Stimulated activated CD4-positive, alpha-beta T cell treated with anti-CD3 and anti-CD28 coated beads, Interleukin-4, amount 100 ng/mL, for 48 hours (primary cell): ENCODE measurements at places on chromosomes 11 and 22.

DNA sequence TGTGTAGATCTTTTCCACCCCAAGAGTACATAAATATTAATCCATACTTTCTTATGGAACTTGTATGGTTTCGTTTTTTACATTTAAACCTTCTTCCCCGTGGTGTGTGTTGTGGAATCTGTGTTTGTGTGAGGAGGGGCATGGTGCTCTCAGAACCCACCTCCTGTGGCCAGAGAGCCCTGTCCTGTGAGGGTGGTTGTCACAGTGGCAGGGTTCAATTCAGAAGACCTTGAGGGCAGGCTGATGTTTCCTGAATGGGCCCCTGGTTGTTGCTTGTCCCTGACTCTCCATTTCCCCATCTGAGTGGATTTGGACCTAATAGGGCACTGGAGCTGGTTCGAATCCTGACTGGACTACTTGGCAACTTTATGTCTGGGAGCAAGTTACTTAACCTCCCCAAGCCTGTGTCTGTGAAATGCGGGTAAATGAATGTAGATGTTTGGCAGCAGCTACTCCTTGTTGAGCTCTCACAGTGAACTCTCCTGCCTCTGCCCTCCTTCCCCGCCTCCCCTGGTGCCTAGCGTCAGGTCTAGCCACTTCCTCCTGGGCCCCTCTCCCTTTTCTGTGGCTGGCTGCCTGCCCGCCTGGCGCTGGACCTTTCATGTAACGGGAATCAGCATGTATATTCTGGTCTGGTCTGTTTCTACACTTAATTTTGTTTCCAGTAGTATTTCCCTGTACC, 7.3 kb downstream of the NEAT1 start:
- DNase-seq: no peak

GRCh38 chr22:23218867-23219251, 38.5 kb downstream of the BCR start:
- DNase-seq: no peak

DNA sequence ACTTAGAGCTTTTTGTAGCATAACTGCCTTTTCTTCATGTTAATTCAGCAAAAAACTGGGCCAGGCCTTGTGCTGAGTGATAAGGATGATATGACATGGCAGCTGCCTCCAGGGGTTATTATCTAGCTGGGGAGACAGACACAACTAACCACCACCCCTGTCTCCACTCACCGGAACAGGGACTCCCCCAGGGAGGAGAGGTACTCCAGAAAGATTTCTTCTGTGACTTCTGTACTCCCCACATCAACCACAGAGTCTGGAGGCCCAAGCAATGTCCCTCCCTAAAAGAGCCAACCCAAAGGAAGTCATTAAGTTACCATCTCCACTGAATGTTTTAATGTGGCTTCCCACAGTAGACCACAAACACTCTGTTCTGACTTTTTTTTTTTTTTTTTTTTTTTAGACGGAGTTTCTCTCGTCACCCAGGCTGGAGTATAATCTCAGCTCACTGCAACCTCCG, 14.3 kb upstream of the PMM1 start:
- DNase-seq: peak; percentile 32

GRCh38 chr11:71139516-71140205, 112.7 kb downstream of the SHANK2 start:
- DNase-seq: no peak

- DNase-seq: no peak
Observed at GRCh38 chr11:10856689-10857458, 979 bp downstream of the ZBED5 start.

DNA sequence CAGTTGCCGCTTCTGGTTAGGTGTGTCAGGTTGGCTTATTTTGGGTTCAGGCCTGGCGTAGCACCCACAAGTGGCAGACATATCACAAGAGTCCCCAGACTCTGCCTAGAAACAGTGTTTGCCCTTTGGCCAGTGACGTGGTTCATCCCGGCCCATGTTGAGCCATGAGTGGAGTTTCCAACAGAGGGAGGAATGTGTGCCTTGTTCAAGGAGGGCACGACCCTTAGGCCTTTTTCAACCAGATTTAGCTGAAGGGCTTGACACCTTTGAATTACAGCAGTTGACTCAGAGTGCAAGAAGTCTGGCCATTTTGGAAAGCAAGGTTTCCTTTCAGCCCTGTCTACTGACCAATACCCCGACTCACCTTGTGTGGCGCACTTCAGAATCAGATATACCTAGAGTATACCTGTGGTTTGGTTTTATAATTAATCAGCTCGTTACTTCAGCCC, 15.1 kb upstream of the AIFM3 start:
- no peak for DNase-seq

GRCh38 chr11:41237382-41237781, 222.1 kb downstream of the LRRC4C start:
- DNase-seq: no peak

DNA sequence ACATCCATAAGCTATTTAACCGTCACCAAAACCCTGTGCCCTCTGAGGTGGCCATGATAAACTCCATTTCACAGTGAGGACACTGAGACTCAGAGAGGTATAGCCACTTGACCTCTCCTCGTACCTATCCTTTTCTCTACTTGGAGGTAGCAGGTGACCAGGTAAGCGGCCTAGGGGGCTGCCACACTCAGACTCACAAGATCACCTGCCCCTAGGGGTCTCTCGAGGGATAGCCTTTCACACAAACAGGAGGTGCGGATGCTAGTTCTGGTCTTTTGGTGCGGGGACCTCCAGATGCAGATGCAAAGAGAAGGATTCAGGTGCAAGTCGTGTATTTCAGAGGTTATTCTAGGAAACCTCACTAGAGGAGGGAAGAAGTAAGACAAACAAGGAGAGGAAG, 14.6 kb downstream of the MS4A18 start:
- no peak for DNase-seq

DNA sequence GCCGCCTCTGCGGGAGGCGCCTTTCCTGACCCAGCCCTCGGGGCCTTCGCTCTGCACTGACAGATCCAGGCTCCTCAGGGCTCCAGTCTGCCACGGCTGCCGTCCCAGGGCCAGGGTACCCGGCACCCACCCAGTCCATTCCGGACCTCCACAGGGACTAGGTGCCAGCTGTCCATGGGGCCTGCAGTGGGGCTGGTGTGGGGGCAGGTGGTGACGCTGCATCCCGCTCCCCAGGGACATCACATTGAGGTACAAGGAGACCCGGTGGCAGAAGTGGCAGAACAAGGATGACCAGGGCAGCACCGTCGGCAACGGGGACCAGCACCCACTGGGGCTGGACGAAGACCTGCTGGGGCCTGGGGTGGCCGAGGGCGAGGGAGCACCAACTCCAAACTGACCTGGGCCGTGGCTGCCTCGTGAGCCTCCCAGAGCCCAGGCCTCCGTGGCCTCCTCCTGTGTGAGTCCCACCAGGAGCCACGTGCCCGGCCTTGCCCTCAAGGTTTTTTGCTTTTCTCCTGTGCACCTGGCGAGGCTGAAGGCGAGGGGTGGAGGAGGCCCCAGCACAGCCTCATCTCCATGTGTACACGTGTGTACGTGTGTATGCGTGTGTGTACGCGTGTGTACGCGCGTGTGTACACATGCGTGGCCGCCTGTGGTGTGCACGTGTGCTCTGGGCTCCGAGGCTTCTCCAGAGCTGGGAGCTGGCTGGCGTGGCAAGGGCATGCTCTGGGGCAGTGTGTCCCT, 16.7 kb downstream of the RNH1 start:
- DNase-seq: no peak

DNA sequence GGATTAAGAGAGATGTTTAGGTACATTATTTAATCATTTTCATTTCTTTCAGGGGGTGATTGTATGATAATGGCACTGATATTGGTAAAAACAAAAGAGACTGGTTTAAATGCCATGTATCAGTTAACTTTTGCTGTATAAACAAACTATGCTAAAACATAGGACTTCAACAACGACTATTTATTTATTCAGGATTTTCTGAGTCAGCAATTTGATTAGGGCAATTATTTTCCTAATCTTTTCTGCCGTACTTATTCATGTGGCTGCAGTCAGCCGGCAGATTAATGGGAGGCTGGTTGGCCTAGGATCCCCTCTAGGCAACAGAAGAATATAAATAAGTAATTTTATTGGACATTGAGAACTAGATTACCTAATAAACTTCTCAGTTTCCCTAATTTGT, 661.7 kb upstream of the RAG2 start:
- DNase-seq: no peak

DNA sequence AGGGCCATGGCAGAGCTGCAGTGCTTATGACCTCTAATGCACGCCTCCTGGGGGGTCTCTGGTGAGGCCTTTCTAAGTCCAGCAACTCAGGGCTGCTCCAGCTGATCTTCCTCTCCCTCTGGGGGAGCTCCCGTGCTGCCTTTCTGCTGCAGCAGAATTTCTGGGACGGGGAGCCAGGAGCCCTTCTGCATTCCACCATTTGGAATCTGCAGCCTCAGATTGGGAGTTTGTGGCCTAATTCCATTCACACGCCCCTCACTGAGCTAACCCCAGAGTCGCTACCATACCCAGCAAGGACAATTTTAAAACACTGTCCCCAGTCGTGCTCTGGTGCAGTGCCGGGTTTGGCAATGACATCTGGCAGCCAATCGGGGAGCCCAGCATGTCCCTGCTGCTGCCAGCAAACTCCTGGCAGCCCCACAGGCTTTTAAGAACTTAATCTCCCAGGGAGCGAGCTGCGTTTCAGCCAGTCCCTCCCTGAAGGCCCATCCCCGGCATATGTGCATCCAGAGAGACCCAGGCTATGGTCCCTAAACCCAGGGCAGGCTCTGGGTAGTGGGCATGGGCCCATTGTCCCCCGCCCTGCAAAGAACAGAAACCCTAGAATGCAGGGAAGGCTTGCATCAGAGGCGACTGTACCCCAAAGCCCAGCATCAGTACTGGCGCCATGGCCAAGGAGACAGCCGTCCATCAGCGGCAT, 4.7 kb downstream of the SHANK2 start:
- no peak for DNase-seq

GRCh38 chr22:20268279-20269012, at the start of gene RTN4R:
TSS of gene RTN4R (minus strand) at chr22:20268318. CDS start at chr22:20268092, 226 bp downstream.
- peak; percentile 45 for DNase-seq

DNA sequence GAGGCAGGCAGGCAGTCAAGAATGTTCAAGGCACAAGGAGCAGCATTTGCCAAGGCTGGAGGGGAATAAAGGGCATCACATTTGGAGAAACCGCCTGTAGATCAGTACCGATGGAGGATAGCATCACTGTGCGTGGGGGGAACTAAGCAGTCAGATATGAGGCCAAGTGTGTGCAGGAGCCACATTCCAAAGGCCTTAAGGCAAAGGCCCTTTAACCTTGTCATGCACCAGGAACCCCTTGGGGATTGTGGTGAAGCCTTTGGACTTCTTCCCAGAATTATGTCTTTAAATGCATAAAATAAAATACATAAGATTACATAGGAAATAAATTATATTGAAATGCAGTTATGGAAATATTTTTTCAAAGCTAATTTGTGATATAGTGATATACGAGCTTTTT, 532.1 kb downstream of the BUD13 start:
- no peak for DNase-seq

DNA sequence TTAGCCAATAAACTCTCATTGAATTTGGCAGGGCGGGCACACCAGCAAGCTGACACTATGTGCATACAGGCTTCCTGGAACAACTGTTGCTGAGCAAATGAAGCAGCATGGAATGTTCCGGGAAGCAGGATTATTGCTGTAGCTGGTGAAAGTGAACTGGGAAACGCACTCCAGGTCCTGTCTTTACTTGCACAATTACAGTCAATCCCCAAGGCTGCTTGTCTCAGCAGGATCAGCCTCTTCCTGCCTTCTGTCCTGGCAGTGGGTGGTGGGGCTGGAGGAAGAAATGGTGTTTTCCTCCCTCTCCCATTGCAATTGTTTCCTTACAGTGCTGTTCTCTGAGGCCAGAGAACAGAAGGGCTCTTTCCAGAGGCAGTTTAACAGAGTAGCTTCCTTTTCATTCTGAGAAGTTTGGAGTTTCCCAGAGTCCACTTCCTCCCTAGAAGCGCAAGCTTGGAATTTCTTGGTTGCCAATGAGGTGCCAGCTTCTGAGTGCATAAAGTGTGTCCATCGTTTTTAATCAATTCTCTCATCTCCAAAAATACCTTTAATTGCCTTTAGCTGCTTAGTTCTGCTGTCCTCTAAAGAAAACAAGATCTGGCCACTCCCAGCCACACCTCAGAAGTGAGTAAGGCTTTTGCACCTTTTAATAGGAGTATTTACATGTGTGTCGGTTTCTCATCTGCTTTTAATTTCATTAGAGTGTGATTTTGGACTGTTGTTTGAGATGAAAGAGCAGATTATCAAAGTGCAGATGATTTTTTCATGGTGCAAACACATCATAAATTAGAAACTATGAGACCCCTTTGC, 19.9 kb downstream of the CD44 start:
- no peak for DNase-seq

- no peak for DNase-seq
Observed at GRCh38 chr11:60288531-60288930, 8.1 kb downstream of the MS4A4A start.

GRCh38 chr11:72036687-72037086, 38.0 kb downstream of the IL18BP start:
- DNase-seq: no peak

DNA sequence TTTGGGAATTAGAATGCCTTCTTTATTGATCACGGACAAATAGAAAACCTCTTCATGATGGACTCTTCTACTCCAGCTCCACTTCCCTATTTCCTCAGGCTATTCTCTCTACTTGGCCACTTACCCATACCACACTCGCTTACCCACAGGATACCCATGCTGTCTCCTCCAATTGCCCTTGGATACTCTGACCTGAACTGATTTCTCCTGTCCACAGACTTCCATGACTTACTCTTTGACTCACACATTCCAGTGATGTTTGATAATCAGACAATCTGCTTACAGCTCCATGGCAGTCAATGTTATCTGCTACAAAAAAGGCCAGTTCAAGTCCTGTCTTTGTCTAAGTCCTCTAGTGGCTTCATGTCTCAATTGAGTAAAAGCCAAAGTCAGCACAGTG, 292.0 kb upstream of the CTSC start:
- DNase-seq: no peak

GRCh38 chr11:100356035-100356434, 331.1 kb upstream of the ARHGAP42 start:
- no peak for DNase-seq

GRCh38 chr22:30970356-30970746, 1.3 kb downstream of the TUG1 start:
- no peak for DNase-seq

DNA sequence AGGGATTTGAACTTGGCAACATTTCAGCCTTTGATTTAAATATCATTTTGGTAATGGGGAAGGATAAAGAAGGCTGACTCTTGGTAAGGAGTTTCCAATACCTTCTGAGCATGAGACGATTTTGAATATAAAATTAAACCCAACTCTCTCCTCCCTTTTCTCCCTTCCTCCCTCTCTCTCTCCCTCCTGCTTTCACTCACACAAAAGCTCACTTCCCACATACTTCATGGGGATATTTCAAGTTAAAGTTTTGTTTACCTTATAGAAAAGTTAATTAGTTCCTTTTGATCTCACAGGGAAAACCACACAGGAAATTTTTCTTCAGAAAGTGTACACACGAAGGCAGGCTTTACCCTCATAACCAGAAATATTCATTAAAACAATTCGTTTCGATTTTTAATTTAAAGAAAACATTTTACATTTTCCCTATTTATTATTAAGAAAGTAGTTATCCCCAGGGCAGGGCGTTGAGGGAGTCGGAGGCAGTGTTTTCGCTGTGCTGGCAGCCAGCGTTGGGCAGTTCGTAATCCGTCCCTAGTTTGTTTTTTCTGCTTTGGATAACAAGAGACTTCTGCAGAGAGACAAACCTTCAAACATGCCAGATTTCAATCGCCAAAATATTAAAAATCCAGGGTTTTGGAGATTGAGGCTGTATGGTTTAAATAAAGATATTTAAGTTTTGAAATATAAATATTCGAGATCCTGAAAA, 25.3 kb upstream of the ALX4 start:
- DNase-seq: no peak

GRCh38 chr22:36853407-36854099, 7.3 kb upstream of the NCF4 start:
- DNase-seq: peak; percentile 95
